ENCODE measurements at places on chromosomes 1 and 21.

GRCh38 chr1:25896266-25896665, 10.0 kb downstream of the STMN1 start:
- DNase-seq, result no peak

- peak; percentile 36 for DNase-seq
Observed at GRCh38 chr1:164320790-164321731, 237.9 kb upstream of the PBX1 start.

- no peak for DNase-seq
Observed at GRCh38 chr1:184866991-184867788, 107.1 kb downstream of the NIBAN1 start.

DNA sequence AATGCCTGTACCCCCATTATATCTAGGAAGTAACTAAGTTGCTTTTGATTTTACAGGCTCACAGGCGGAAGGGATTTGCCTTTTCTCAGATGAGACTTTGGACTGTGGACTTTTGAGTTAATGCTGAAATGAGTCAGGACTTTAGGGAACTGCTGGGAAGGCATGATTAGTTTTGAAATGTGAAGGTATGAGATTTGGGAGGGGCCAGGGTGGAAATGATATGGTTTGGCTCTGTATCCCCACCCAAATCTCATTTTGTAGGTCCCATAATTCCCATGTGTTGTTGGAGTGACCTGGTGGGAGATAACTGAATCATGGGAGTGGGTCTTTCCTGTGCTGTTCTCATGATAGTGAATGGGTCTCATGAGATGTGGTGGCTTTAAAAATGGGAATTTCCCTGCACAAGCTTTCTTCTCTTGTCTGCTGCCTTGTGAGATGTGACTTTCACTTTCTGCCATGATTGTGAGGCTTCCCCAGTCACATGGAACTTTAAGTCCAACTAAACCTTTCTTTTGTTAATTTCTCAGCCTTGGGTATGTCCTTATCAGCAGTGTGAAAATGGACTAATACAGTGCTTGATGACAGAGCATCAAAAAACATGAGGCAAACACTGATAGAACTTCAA, 1119.5 kb downstream of the PLA2G4A start:
- no peak for DNase-seq

DNA sequence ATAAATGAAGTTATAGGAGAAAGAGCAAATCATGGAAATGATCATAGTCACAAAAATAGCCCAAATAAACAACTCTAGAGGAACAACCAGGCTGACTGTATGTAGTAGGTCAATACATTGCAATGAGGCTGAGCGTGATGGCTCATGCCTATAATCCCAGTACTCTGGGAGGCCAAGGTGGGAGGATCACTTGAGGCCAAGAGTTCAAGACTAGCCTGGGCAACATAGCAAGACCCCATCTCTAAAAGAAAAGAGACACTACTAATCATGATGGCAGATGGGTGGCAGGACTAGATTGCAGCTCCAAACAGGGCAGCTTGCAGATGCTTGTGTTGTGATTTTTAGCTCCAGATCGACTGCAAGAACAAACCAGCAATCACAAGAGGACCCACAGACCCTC, 27.6 kb downstream of the NDC1 start:
- DNase-seq, result no peak

- DNase-seq, result no peak
Observed at GRCh38 chr1:93811326-93812065, 67.5 kb downstream of the DNTTIP2 start.

DNA sequence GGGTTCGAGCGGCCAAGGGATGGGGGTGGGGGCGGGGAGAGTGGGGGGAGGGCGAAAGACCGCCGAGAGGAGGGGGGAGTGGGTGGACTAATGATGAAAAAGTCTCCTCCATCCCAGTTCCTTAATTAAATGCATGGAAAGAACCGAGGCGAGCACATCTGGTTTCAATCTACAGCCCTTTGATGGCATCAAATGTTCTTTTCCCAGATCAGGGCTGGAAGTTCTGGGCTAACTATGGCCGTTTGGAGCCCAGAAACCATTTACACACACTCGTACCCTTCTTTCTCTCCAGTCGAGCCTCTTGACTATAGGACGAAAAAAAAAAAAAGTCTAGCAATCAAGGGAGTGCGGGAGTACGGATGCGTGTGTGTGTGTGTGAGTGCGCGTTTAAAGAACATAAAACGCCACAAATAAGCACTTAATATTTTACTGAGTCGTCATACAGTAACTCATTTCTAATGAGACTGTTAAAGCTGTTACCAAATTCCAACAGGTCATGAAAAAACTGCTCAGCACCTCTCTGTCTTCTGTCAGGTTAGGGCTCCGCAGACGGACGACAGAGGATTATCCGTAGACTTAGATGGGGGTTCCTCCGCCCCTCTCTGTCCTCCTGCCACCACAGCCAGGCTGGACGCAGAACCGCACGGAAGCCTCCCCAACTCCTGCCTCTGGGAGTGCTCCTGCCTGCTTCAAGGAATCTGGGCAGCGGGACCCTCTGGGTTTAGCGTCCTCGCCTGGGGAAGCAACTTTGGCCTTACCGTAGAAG, 2.1 kb upstream of the PRRX1 start:
- no peak for DNase-seq

DNA sequence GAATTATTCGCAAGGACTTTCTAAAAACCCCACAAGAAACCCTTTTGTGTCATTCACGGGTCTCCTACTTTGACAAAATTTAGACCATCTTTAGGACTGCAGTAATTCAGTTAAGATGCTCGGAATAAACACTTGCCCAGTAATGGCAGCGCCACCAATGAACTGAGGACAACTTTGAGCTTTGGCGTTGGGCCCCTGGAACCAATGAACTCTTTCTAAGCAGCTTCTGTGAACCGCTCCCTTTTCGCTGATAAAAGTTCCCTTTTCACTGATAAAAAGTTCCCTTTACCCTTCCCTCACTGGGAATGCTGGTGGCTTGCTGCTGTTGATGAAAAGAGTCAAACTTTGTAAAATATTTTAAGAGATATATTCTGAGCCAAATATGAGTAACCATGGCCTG, 1.5 kb upstream of the MRPL55 start:
- no peak for DNase-seq
